Iris pigment epithelial cell (primary cell): ENCODE measurements at places on chromosomes 2 and 18.
A peak's percentile ranks its signal among the peaks of the same experiment; 100 is the strongest.

DNA sequence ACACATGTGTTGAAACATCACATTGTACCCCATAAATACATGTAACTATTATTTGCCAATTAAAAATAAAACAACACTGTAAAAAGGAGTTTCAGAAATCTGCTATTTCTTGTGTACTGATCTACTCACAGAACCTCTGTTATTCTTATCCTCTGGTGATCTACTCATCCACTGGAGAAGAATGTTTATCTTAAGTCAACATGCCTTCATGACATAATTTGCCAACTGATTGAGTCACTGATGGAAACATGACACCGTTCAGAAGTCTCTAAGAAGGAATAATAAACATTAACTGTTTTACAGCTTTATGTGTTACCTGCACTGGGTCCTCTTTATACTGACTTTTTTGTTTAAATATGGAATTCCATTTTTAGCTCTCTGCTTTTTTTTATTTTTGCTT, 555.2 kb downstream of the DCDC2C start:
- DNase-seq, result peak; percentile 54

- no peak for DNase-seq
Observed at GRCh38 chr2:118837621-118838020, 9.8 kb downstream of the EN1 start.

- DNase-seq, result no peak
Observed at GRCh38 chr2:241081643-241082340, 20.3 kb downstream of the MTERF4 start.

DNA sequence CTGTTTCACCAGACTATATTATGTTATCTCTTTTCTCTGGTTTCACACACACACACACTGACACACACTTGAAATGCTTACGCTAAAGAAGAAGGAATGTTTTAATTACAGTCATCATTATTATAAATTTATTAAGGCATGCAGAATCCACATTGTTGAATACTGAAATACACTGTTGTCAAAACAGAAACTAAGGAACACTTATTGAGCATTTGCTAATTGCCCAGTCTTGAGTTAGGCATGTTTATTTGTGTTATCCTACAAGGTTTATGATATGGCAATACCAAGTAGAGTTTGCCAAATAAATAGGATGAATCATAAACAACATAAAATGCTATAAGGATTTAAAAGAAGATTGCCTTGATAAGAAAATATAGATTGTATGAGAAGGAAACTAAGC, 917.0 kb upstream of the PIK3C3 start:
- DNase-seq, result peak; percentile 20

GRCh38 chr2:162252153-162252552, 8.9 kb upstream of the FAP start:
- no peak for DNase-seq

DNA sequence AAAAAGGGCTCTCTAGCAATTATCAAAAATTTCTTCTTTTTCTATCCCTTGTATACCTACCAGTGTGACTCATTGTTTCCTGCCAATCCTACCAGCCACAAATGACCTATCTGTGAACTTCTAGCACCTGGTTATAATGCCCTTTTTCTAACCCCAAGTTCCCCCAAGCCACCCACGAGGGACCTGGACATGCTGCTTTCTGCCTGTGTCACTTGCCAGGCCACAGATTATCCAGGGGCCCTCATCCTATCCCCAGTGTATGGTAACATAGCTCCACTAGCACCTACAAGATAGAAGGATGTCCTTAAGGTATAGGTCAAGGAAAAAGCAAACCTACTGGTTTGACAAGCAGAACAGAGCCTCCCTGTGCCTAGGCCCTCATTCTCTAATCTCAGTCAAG, 26.8 kb downstream of the AAK1 start:
- peak; percentile 35 for DNase-seq

DNA sequence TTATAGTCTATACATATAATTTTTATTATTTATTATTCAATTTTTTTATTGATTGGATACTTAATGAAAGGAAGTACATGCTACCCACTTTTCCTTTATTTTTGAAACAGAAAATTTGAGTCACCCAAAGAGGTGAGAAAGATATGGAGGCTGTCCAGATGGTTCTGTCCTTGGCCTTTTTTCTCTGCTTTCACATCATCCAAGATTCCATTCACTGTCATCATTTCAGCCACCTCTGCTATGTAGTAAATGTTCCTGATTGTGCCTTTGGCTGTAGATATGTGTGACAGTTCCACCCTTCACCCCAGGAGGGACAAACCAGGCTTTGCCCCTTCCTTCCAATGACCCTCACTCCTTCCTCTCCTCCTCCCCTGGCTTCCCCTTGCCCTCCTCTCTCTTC, 675.7 kb upstream of the ID2 start:
- no peak for DNase-seq

DNA sequence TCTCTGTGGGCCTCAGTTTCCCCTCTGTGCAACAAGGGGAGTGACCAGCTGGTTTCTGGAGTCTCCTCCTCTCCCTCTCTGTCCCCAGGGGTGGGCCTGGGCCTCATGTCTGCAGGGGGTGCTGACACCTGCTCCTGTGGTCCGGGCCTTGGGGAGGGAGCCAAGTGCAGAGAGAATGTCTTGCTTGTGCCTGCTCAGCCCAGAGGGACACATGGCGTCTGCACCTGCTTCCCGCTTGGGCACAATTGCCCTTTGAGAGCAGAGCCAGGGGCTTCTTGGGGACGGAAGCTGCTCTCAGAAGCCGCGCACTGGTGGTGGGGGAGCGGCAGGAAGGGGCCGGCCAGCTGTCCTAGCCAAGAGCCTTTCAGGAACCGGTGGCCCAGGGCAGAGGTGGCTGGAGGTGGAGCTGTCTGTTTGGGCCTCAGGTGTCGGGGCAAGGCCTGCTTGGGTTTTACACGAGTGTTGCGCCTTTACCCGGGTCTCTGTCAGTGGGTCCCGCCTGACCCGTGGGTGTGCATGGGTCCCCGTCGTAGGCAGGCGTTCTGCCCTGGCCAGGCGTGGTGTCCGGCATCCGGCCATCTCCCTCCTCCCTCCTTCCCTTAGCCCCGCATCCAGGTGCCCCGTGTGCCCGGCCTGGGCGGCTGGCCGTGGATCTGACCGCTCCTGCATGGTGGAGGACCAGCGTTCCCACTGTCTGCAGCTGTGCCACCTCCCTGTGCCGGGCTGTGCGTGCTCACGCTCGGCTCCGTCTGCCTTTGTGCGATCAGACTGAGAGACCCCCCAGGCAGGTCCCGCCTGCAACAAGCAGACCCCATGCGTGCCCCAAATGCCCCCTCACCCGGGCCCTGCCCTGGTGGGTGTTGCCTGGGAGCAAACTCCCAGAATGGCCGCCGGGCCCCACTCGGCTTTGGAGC, 4.0 kb downstream of the NEU4 start:
- no peak for DNase-seq

DNA sequence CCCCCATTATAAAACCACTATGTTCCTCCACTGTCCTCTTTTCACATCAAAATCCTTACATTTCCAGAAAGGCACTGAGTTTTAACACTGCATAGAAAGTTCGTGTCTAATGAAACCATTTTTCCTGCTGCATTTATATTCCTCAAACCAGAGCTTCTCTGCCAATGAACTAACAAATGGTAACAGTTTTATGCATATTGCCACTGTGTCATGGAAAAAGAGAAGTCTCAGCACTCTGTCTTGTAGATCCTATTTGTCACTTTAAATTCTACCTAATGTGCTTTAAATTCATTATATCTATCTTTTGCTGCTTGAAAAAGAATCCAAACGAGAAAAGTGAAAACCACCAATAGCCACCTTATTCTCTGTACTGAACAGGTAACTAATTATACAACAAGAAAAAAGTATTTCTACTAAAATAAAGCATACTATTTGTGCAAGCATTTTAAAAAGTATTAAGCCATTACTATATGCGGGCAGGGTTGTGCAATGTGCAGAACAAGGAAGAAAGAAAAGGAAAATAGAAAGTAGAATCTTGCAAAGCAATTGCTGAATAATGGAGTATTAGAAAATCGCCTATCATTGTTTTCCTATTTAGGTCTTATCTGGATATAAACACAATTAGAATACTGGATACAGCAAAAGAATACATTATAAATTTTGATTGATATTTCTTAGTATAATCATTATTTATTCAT, 328.9 kb downstream of the ZEB2 start:
- no peak for DNase-seq

- DNase-seq, result no peak
Observed at GRCh38 chr2:188720811-188721605, 253.2 kb upstream of the COL3A1 start.

- DNase-seq, result no peak
Observed at GRCh38 chr18:24475926-24476589, 15.6 kb downstream of the HRH4 start.
